ENCODE measurements at places on chromosomes 16 and 17.

DNA sequence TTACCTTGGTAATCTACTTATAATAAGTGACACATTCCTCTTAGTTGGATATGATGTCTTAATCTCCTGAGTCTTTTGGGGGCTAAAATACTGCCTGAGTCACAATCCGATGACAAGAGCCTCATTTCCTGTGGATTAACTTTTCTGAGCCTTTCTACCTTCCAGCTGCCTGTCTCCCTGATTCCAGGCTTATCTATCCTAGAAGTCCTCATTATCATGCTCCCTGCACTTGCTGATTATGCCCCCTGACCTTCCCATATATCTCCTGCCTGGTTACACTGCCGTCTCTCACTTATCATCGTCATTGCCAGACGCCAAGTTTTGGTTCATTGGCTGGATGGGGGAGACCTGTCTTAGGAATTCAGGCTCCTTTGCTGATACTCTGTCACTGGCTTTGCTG is 727.4 kb upstream of the CA10 start:
- DNase-seq: no peak

GRCh38 chr17:77164483-77165091 is 23.8 kb downstream of the SEC14L1 start:
- peak; percentile 73 for DNase-seq

- DNase-seq: no peak
Measured at GRCh38 chr17:10087355-10087754, 111.1 kb downstream of the GAS7 start.

- no peak for DNase-seq
Measured at GRCh38 chr17:52134641-52135040, 23.9 kb downstream of the CA10 start.

- DNase-seq: no peak
Measured at GRCh38 chr17:7019367-7019766, 3.5 kb upstream of the BCL6B start.

GRCh38 chr17:48990882-48991357 is 6.3 kb upstream of the IGF2BP1 start:
- DNase-seq: no peak
